ENCODE measurements at places on chromosomes 6 and 20.

- no peak for DNase-seq
Measured at GRCh38 chr6:15539722-15540270, 123.0 kb downstream of the DTNBP1 start.

DNA sequence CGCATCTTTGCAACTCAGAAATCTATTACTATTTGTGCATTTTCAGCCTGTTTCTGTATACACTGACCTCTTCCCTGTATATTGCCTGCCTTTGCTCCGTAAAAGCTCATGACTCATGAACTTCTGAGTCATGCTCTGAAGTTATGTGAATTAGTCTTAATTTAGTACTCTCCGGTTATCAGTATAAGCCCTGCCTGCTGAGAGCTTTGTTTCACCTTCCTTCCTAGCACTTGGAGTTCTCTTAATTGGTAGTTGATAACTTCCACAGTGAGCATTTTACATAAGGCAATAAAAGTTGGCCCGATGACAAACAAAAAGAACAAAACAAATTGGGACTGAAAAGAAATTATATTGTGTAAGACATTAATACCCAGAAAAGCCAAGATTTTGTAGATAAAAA is 231.4 kb downstream of the GJA1 start:
- DNase-seq = no peak

DNA sequence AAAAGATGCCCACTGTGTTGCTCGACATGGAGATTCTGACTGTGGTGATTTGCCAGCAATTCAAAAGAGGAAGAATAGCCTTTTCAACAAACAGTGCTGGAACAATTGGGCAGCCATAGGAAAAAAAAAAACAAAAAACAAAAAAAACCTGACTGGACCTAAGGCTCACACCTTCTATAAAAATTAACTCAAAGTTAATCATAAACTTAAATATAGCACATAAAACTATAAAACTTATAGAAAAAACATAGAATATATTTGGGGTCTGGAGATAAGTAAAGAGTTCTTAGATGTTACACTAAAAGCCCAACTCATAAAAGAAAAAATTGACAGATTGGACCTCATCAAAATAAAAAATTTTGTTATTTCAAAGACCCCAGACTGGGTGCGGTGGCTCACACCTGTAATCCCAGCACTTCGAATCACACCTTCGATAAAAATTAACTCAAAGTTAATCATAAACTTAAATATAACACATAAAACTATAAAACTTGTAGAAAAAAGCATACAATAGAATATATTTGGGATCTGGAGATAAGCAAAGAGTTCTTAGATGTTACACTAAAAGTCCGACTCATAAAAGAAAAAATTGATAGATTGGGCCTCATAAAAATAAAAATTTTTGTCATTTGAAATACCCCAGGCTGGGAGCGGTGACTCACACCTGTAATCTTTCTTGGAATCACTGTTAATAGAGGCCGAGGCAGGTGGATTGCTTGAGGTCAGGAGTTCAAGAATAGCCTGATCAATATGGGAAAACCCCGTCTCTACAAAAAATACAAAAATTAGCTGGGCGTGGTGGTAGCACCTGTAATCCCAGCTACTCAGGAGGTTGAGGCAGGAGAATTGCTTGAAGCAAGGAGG is 115.6 kb upstream of the FAM83B start:
- no peak for DNase-seq

- DNase-seq = no peak
Measured at GRCh38 chr6:79627422-79627821, 3.7 kb upstream of the SH3BGRL2 start.

DNA sequence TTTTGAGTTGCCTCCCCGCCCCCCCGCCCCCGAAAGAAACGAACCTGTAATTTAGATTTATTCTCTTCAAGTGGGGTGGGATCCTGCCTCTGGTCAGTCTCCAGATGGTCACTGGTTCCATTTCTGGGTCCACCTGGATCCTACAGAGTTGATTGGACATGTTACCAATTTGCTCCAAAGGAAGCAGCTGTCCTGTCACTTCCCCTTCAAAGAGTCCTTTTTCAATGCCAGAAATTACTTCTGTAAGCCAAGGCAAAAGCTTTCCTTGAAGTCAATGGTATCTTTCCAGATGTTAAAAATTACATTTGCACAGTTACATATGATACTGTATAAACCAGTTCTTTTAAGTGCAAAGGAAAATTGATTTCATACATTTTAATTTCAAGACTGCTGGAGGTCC is 12.0 kb upstream of the ANKRD60 start:
- DNase-seq = no peak

DNA sequence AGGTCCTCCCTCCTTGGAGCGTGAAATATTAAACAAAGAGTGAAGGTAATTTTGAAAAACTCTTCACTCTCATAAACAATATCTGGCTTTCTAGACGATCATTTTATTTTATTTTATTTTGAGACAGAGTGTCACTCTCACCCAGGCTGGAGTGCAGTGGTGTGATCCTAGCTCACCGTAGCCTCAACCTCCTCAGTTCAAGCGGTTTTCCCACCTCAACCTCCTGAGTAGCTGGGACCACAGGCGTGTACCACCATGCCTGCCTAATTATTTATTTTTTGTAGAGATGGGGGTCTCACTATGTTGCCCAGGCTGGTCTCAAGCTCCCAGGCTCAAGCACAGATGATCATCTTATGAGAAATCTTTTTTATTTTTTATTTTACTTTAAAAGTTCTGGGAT is 16.4 kb downstream of the ZNF831 start:
- DNase-seq = no peak

GRCh38 chr6:133254552-133255228 is 13.5 kb downstream of the EYA4 start:
- no peak for DNase-seq

GRCh38 chr6:106564476-106564875 is 64.8 kb downstream of the RTN4IP1 start:
- DNase-seq = no peak

- no peak for DNase-seq
Measured at GRCh38 chr6:142339113-142339512, 37.3 kb downstream of the ADGRG6 start.

- DNase-seq = no peak
Measured at GRCh38 chr6:112432853-112433252, 85.7 kb downstream of the RFPL4B start.

DNA sequence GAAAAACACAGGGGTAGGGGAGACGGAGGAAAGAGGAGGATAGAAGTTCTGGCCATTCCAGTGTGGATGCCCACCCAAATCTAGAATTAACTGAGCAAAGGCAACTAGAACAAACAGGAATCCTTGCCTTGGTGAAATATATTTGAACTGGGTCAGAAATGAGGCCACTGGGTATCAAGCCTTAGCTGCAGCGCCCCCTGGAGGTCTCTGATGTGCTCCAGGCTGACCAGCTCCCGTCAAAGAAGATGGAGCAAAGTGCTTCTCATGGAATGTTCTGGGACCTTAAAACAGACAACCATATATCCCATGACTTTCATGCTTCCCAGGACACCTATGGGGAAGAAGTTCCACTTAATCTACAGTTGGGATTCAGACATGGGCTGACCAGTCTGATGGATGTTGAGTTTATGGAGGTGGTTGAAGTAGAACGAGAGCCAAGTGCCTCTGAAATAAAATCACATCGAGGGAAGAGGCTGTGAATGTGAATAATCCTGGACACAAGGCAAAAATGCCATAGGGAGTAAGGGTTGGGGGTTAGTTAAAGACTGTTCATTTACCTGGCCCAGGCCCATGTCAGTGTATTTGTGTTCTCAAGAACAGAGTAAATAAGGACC is 50.4 kb downstream of the HLA-DPB1 start:
- peak; percentile 51 for DNase-seq

GRCh38 chr6:35922139-35922554 is 1.2 kb upstream of the SRPK1 start:
- DNase-seq = no peak

- no peak for DNase-seq
Measured at GRCh38 chr6:142421285-142422117, 119.7 kb downstream of the ADGRG6 start.
